ENCODE measurements at places on chromosomes 1 and 21. TPM values are rescaled to one million over a fixed set of nuclear protein-coding genes. Genes with fewer than 3 reads are reported as not detected.

DNA sequence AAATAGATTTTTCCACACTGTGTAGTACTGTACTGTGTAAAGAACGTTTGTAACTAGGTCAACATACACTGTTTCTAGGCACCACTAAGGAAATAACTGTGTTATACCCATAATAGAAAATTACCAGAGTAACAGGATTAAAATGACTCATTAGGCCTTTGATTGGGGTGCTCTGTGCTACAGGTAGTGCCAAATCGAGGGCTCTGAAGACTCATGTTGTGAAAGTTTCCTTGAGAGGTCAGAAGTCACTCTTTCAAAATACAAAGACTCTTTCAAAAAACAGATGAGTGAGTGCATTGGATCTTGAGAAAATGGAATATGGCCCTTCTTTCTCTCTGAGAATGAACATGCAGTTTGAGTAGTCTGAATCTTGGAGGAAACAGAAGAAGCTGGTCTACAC is 143.0 kb downstream of the MRPL39 start:
- DNase-seq: no peak

GRCh38 chr1:192904438-192904895 is 95.6 kb downstream of the RGS2 start:
- no peak for DNase-seq

Gene LCE1C
- total RNA-seq: not detected

Gene MARK1
- total RNA-seq: 34.8 TPM

DNA sequence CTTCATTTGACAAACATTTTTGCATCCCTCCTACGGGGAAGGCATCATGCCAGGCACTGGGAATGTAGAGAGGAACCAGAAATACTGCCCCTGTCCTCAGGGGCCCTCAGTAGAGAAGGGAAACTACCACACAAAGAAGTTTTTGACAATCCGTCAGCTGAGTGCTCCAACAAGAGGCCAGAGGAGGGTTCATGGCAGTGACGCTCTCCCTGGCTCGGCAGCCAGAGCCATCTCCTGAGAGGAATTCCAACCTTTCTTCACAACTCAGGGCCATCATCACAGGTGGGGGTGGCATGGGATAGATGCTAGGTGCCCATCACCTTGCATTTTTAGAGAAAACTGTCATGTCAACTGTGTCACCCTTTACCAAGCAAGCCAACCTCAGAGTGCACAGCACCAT is 154.1 kb downstream of the HIVEP3 start:
- DNase-seq: no peak

Gene CRYAA
- not detected for total RNA-seq

- no peak for DNase-seq
These were observed 125.2 kb downstream of the ZNF648 start for GRCh38 chr1:181936269-181936668.

- no peak for DNase-seq
These were observed 48.8 kb downstream of the DUSP10 start for GRCh38 chr1:221693087-221693486.

DNA sequence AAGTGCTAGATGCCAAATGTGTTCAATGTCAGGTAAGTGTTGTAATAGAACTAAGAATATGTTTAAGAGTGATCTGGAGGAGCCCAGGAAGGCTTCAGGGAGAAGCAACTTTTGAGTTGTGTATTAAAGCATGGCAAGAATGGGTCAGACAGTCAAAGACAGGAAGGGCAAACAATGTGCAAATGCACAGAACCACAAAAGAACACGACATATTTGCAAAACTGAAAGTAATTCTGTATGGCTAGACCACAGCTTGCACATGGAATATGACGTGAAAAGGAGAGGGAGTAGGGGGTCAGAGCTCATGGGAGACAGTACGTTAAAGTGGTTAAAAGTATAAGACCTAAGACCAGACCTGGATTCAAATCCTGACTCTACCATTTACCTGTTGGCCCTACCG is 7.1 kb upstream of the SORT1 start:
- no peak for DNase-seq

DNA sequence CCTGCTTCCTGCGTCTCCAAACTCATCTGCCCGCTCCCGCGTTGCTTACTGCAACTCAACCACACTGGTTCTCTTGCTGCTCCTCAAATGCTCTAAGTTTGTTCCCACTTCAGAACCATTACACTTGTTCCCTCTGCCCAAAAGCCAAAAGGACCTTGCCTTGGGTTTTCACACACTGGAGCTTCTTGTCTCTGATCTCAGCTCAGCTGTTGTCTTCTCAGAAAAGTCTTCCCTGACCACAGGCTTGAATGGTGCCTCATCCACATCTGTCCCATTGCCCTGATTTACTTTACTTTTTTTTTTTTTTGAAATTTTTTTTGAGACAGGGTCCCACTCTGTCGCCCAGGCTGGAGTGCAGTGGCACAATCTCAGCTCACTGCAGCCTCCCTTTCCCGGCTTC is 44.3 kb upstream of the SYT14 start:
- no peak for DNase-seq

DNA sequence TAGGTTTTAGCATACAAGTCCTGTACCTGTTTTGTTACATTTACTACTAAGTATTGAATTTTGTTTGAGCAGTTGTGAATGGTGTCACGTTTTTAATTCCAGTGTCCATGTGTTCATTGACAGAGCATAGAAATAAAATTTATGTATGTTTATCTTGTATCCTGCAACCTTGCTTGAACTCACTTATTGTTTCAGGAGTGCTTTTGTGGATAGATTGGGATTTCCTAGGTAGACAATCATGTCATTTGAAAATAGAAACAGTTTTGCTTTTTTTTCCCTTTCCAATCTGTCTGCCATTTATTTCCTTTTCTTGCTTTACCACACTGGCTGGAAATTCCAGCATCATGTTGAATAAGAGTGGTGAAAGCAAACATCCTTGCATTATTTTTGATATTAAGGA is 15.0 kb upstream of the ABCG1 start:
- no peak for DNase-seq

- no peak for DNase-seq
These were observed 32.5 kb upstream of the ASPM start for GRCh38 chr1:197178998-197179397.

DNA sequence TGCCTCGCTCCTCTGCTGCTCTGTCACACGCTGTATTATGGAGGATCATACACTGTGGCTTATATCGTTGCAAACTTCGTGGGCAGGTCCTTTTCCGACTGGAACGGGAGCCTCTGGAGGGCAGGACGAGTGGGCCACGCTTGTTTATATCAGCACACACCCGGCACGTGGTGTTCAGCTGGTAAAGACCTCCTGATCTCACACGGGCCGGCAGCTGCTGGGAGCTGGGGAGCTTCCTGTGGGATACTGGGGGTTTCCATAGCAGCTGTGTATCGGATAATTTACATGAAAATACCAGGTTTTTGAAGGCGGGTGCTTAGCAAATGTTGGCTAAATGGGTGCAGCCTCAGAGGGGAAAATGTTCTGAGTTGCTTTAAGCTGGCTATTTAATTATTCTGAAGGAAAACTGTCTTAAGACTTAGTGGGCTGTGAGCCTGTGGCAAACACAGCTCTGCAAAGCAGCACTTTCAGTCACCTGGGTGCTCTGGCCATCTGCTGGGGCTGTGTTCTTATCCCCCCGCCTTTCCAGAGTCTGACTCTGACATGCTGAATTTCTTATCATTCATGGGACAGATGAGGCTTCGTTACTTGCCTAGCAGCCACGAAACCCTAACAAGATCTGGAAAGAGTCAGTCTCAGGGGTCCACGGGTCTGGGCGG is 103.6 kb upstream of the GCLM start:
- no peak for DNase-seq

GRCh38 chr1:36849956-36850355 is 184.4 kb downstream of the GRIK3 start:
- no peak for DNase-seq

Gene S100B
- 3.0 TPM for total RNA-seq

Gene RAB25
- 182 TPM for total RNA-seq

Gene CFHR5
- total RNA-seq: not detected

DNA sequence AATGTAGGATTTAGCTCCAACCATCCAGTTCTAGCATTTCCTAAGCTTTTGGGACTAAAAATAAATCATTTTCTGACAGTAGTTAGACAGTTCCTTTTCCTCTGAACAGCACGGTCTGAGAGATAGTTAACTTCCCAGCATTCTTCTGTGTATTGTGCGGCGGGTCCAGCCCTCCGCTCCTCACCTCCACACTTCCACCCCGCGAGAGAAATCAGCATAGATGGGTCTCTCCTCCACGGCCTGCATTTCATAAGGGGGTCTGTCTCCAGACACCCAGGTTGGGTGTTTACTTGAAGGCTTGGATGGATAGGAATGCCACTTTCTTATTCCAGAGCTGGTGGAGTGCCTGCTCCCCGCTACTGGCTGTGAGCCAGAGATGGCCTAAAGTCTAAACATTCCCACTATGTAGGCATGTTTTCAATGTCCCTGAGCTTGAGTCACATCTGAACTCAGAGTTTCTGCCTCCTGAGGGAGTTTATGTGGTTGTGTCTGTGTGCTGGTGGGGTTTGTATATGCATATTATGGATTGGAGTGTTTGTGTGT is 38.0 kb upstream of the PPP2R5A start:
- DNase-seq: no peak

DNA sequence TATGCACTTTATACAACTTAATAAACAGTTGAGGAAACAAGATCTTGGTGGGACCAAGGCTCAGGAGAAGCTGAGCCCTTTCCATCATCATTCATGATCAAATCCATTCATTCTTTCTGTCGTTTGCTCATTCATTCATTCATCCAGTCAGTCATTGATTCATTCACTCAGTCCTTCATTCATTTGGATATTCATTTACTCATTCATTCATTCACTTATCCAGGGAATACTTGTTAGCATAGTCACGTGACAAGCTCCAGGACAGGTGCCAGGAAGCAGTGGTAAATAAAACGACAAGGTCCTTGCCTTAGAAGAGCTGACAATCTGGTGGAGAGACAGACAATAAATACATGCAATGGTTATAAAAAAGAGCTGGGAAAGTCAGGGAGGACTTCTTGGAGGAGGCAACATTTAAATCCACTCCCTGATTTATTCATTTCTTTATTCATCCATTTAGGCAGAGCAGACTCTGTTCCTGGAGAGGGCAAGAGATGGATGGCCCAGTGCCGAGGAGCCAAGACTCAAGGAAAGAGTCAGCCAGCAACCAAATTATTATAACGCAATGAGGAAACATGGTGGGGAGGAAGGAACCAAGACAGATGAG is 74.1 kb upstream of the CASZ1 start:
- no peak for DNase-seq

Gene PCBP3
- total RNA-seq: 7.1 TPM

DNA sequence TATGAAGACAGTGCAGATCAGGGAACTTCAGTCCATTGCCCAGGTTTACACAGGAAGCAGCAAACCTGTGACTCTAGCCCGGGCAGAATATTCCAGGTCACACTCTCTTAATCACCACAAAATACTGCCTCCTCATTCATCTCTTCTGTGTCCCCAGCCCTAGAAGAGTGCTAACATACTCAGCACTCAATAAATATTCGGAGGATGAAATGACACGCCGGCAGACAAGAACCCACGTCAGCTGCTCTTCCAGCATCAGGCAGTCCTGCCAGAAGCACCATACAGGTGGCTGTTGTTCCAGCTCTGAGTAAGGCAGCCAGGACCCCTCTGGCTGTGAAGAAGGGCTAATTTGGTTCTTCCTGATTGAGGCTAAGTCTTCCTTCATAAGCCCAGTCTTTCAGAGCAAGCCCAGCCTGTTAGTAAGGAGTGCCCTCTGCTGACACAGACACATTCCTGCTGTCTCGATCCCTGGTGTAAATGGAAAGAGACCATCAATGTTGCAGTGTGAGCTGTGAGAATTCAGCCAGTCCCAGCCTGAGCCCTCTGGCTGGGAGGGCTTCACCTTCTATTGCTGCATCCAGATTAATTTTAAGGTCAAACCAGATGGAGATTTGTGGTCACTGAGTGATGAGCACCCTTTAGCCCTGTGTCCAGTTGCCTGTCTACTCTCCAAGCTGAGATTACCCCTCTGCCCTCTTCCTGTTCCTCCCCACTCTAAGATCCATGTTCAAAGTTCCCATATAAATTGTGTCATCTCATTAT is 45.0 kb upstream of the KIRREL1 start:
- no peak for DNase-seq
